ENCODE measurements at places on chromosomes 5 and 9. TPM values are rescaled to one million over a fixed set of nuclear protein-coding genes. Genes with fewer than 3 reads are reported as not detected.

DNA sequence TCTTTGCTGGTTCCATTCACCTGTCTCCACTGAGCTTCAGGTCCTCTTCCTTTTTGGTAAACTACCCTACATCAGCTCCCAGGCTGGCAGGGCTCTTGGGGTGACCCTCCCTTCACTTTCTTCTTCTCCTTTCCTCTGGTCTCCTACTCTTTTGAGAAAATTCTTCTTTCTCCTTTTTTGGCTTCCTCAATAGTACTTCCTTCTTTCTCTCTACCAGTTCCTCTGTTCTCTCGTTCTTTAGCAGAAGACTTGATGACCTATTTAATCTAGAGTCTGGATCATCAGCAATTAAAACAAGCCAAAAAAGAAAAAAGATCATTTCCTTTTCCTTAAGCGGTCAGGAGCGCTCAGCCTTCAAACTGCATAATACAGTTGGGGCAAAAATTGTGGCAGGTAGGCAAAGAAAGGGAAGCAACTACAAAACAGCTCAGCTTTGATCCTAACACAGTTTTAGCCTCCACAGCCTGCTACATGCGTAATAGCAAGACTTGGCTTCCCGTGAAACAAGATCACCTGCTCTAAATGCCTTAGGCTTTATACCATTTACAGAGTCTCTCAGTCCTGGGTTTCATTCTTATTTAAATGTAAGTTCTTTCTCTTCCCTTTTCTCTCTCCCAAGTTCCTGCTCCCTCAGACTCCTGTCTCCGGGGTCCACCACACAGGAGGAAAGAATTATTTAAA, 14.0 kb upstream of the GSN start:
- DNase-seq, result no peak

DNA sequence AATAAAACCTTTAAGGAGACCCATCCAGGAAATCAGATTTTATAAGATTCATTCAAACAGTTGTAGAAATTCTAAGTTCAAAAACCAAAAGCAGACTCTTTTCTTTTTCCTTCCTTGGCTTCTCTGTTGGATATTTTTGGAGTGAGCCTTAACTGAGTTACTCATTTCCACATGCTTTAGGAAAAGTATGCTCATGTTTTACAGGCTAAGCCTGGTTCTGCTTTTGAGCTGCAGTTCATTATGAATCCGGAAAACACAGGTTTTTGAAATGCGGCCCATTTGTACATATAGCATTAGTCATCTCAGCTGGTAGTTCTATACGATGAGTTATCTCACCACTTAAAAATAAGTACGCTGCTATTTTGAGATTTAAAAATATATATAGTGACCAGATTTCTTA, 156.6 kb upstream of the DMRT1 start:
- DNase-seq, result no peak

The PTGS1 gene
- 1.0 TPM for polyA plus RNA-seq

GRCh38 chr5:83209963-83210362, 132.6 kb downstream of the XRCC4 start:
- no peak for DNase-seq

GRCh38 chr5:27316271-27316650, 277.9 kb upstream of the CDH9 start:
- DNase-seq, result peak; percentile 4

The ELOVL7 gene
- polyA plus RNA-seq, result 8.3 TPM

DNA sequence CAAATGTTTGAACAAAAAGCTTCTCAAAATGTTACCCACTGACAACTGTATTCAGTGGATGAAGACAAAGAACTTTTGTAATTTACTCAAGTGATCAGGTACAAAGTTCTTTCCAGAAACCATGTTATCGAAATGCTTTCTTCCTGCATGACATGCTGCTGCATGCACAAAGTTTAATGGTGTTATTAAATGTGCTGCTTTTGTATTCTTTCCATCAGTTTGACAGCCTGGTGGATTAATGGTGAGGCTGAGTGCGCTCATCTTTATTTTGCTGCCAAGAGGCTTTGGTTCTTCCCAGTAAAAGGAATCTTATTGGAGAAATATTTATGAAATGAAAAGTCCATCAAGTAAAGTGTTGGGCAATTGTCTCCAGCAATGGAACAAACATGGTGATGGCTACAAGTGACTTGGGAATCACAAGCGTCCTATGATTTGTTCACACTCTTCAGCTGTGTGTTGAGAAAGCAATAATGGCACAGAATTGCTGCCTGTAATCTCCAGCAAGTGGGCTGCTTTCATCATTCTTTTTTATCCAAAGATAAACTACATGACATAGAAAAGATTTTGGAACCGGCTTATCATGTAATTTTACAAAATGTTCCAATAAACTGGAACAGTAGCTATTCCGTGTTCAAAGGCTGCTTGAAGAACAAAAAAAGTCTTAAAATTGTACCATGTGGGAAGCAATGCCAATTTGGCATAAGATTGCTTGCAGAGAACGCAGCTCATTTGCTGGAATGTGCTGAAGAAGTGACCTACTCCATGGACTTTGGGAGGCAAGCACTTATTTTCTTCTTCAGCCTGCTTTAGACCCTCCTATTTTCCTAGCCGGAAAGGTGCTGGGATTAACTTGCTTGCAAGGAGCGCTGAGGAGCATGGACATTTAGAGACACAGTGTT, 153.1 kb downstream of the HSD17B3 start:
- DNase-seq, result no peak

The SLC1A1 gene
- 0.63 TPM for polyA plus RNA-seq

GRCh38 chr9:26685818-26686217, 206.8 kb downstream of the CAAP1 start:
- no peak for DNase-seq

- no peak for DNase-seq
Observed at GRCh38 chr5:5266297-5266696, 126.2 kb downstream of the ADAMTS16 start.

The FOXD4L5 gene
- 0.16 TPM for polyA plus RNA-seq

The SPOCK1 gene
- polyA plus RNA-seq, result 19.2 TPM

DNA sequence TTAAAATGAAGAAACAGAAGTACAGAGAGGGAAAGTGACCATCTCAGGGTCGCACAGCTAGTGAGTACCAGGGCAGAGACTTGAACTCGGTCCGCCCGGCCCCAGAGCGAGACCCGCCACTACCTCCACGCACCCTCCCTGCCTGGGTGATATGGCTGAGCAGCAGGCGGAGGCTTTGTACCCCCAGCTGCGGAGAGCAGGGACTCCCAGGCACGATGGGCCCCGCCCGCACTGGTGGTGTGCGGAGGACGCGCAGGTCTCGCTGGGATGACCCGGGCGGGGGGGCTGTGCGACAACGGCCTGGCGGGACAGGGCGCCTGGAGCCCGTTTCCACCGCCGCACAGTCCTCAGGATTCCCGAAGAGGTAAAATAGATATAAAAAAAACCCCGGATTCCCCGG, 64.7 kb upstream of the LARP1 start:
- no peak for DNase-seq

DNA sequence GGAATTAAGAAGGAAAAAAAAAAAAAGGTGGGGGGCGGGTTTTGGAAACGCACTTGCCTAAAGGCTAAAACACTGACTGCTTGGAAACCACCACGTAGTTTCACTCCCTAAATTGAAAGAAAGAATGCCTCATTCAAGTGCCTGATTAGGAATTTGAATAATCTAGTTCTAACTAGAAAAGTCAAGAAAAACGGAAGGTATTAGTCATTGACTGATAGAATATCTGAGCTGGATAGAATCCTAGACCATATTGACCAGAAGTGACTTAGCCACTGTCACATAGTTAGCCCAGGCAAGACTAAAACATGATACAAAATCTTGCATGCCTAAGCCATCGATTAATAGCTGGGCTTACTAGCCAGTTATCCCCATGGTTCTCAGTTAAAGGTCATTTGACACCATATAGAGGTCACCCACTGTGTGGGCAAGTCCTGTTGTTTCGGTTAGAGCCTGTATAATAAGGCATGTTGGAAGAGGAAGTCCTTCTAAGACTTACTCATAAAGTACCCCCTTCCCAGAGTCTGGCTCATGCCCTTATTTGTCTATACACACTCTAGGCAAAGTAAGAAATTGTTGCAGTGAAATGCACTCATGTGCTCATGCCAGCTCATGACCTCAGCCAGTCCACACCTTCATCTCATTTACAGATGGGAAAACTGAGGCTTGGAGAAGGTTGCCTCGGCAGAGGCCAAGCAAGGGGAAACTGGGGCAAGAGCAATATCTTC, 40.2 kb downstream of the SH3RF2 start:
- DNase-seq, result peak; percentile 44

- no peak for DNase-seq
Observed at GRCh38 chr5:109411149-109411514, 1.4 kb upstream of the PJA2 start.

The NR2F1-AS1 gene
- polyA plus RNA-seq, result 5.5 TPM

GRCh38 chr9:35042081-35042604, 30.3 kb downstream of the VCP start:
- no peak for DNase-seq

DNA sequence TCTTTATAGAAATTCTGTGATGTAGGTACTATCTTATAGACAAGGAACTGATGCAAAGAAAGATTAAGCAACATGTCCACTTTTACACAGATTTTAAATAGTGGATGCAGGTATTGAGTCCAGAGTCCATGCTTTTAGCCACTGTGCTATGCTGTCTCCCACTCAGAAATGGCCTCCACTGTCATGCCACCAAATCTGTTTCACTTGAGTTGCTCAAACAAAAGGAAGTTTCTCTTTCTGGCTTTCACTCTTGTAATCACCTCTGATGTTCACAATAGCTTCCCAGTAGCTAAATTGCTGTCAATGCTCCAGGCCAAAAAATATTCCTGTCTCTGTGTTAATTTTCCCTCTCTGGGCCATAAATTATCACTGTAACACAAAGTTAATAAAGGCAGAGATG, 77.0 kb upstream of the RASA1 start:
- DNase-seq, result no peak

DNA sequence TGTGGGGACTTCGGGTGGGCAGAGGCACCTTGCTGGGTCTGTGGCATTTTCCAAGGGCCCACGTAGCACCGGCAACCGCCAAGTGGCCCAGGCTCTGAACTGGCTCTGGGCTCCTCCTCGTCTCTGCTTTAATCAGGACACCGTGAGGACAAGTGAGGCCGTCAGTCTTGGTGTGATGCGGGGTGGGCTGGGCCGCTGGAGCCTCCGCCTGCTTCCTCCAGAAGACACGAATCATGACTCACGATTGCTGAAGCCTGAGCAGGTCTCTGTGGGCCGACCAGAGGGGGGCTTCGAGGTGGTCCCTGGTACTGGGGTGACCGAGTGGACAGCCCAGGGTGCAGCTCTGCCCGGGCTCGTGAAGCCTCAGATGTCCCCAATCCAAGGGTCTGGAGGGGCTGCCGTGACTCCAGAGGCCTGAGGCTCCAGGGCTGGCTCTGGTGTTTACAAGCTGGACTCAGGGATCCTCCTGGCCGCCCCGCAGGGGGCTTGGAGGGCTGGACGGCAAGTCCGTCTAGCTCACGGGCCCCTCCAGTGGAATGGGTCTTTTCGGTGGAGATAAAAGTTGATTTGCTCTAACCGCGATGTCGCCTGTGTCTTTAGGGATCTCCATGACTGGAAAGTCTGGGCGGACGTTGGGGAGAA, 5.8 kb downstream of the DPP7 start:
- DNase-seq, result no peak

- DNase-seq, result no peak
Observed at GRCh38 chr9:89905606-89906338, 301.0 kb downstream of the GADD45G start.

DNA sequence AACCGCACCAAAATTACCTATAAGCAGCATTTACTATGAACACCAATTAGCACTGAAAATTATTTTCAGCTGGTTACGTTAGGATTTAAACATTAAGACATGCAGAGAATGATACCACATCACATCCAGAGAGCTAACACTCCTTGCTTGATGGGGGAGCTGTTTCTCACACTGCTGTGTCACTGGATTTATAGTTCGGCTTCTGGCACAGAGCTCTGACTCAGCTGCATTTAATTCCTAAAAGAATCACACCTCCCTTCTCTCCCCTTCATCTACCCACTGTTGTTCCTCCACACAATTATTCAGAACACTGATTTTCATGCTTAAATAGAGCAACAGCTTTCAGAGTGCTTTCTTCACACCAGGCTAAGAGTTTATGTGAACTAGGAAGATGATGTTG, 82.6 kb upstream of the SV2C start:
- DNase-seq, result no peak

The IFNE gene
- 2.3 TPM for polyA plus RNA-seq

- no peak for DNase-seq
Observed at GRCh38 chr9:6562201-6562600, 83.3 kb downstream of the GLDC start.

The SLC4A9 gene
- not detected for polyA plus RNA-seq

DNA sequence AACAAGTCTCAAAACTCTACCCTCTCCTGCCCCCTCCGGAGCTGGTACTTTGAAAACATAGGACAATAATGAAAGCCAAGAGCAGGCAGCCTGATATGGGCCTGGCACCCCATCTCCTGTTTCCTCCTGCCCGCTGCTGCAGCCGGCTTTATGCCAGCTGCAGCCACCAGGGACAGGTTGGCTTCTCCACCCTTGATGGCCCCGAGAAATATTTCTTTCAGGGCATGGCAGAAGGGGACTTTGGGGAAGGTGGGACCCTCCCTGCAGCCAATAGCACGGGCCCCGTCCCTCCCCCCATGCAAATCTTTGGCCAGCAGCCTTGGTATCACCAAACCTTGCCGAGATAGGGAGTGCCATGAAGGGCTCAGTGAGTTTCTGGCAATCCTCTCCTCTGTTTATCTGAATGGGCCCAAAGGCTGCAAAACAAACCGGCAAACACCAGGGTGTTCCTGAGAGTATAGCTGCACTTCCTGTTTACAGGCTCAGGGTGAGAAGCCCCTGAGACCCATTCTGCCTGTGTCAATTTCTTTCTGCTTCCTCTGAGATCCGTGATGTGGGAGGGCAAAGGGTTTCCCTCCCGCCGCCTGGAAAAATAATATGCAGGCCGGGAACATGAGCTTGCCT, 73.4 kb upstream of the BOD1 start:
- peak; percentile 88 for DNase-seq

GRCh38 chr5:180315762-180316212, 23.9 kb upstream of the MAPK9 start:
- DNase-seq, result peak; percentile 54

- no peak for DNase-seq
Observed at GRCh38 chr5:56460681-56461191, 227.6 kb upstream of the ANKRD55 start.

- DNase-seq, result no peak
Observed at GRCh38 chr5:1468247-1468612, 23.0 kb upstream of the SLC6A3 start.

The PCA3 gene
- not detected for polyA plus RNA-seq

The PGM5 gene
- polyA plus RNA-seq, result not detected

DNA sequence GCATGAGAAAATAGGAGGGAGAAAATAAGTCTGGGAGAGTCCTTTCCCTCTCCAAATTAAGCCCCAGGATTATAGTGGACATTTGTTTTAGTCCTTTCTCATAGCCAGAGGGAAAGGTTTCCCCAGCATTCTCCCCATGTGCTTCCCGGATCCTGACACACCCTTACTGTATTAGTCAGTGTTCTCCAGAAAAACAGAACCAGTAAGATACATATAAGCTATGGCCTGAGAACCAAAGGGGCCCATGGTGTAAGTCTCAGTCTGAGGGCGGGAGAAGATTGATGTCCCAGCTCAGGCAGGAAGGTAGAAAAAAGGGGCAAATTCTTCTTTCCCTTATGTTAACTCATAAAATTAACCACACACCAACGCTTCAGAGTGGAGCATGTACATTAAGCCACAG, 25.6 kb upstream of the SPATA31D4 start:
- DNase-seq, result no peak
